ENCODE measurements at places on chromosomes 5 and 9.

- peak; percentile 3 for DNase-seq
Observed at GRCh38 chr5:108367679-108368334, 14.1 kb downstream of the FBXL17 start.

GRCh38 chr5:38944282-38944681 is 98.5 kb downstream of the OSMR start:
- no peak for DNase-seq

- DNase-seq = peak; percentile 1
Observed at GRCh38 chr9:92048924-92049625, 66.1 kb downstream of the SPTLC1 start.

DNA sequence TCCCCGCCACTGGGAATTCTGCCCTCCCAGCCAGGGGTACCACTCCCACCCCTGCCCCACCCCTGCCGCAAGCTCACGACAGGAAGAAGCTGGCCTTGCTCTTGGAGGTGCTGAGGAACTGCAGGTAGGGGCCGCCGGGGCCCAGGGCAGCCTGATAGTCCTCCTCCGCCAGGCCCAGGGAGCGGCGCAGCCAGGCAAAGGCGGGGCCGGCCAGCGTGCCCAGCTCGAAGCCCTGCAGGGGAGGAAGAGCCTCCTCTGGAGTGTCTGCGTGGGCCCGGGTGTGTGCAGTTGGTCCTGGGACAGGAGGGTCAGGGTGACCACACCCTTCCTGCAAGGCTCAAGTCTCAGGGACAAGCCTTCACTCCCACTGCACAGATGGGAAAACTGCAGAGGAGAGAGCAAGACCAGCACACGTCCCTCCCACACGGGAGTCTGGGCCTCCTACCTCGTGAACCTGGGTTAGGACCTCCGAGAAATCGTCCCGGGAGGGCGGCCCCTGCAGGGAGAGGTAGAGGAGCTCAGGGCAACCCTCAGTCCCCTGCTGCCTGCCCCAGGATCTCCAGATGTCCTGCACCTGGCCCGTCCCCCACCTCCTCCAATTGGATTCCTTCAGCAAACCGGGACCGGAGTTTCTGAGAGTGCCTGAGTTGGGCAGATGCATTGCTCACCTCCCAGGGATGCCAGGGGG is 2.4 kb downstream of the PIP5KL1 start:
- no peak for DNase-seq

DNA sequence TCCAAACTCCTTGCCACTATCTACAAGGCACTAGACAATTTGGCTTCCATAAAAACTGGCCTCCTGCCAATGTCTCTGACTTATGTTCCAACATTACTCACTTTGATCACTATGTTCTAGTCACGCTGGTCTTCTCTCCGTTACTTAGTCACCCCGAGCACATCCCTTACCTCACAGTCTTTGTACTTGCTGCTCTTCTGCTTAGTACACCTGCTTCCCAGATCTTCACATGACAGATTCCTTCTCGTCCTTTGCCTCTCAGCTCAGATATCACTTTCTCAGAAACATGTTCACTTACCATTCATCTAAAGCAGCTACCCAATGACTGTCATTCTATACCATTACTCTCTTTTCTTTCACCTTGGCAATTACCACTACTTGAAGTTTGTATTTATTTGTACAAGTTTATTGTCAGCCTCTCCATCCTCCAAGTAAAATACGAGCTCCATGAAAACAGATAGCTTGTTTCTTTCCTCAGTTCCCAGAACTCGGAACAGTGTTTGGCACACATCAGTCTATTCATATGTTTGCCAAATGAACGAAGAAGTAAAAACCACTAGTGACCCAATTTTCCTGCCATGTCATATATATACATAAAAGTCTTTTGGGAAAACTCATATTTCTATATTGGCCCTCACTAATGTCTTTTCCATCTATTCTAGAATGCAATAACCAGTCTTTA is 5.9 kb upstream of the SLC22A5 start:
- no peak for DNase-seq

DNA sequence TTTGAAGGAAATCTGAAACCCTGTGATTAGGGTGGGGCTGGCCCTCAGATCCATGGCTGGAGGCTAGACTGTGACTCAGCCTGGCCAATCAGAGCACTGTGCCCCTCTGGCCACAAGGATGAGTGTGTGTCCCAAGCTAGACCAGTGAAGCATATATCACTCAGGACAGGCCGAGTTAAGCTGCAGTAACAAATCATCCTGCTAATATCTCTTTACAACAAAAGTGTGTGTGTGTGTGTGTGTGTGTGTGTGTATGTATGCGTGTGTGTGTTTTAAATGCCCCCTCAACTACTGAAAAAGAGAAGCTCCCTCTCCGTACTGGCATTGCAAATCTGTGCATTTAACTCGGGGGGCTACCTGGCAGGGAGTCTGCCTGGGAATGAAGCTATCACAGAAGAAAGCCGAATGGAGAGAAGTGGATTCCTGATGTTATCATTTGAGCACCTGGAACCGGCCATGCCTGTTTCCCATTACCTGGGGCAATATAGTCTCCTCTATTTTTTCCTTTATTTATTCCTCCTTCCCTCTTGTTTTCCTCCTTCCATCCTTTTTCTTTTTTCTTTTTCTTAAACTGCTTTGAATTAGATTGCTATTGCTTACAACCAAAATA is 25.6 kb downstream of the STC2 start:
- DNase-seq = no peak

DNA sequence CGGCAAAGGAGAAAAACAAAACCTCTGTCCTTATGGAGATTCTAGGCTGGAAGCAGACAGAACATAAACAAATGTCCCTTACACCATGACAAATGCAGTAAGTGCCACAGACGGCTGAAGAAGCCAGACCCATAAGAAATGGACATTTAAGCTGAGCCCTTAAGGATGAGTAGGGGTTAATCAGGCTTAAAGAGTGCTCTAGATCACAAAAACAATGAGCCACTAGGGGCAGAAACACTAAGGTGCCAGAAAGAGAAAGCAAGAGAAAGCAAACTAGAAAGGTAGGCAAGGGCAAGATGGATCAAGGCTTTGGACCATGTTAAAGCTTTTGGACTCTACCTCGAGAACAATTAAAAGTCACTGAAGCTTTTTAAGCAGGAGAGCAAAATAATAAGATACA is 326.9 kb upstream of the WWC1 start:
- no peak for DNase-seq

- no peak for DNase-seq
Observed at GRCh38 chr5:79853028-79853427, 138.0 kb downstream of the MTX3 start.

DNA sequence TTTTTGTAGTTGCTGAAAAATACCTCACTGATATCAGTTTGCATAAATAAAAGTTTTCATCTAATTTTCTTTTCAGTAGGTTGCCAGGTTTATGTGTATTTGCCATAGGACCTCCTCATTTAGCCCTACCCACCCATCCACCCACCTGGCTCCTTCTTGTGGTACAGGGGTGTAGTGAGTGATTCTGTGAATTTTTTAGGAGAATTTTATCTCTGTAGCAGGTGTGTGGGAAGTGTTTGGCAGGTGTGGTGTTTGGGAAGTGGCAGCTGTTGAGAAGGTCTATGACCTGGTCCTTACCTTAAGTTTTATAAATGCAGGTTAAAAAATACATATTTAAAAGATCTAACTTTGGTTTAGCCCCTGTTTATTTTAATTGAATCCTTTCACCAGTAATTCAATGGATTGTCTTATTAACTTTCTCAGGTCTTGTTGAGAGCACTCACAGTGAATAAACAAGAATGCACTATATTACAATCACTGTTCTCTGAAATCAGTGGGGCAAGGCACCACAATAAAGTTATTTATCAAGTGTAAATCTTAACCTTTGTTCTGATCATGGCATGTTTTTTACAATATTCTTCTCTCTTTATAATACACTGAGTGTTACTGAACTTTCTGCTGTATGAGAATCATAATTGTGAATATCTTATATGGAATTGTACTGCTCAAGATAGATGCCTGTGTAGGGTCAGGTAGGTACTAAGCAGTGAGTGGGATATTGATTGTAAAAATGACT is 189.1 kb downstream of the WDR70 start:
- DNase-seq = no peak

- DNase-seq = no peak
Observed at GRCh38 chr9:133727876-133728441, 10.2 kb downstream of the SARDH start.
